NCI-H1092 (cell line): ENCODE measurements at places on chromosomes 2 and 18.

DNA sequence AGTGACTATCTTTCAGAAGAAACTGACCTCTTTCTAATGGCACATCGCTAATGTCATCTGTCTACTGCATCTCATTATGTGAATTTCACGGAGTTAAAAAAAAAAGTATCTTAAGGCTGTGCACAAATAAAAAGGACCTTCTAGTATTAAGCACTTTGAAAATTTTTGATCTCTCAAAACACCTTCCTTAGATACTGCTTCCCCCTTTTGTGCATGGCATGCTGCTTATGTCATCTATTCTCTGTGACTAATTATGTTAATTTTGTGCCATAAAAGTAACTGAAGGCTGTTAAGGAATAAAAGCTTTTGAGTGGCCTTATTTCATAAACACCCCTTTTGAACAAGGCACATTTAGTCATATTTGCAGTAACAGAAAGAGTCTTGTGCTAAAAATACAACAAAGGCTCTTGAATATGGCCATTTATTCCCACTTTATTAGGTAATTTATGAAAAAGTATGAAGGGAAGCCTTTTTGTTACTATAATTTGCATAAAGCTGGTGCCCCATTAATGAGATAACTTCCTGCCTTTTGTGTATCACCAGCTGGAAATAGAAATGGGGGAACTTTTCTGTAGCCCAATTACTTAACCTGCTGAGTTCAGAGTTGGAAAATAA, 1412.0 kb upstream of the ZEB2 start:
- no peak for DNase-seq

GRCh38 chr2:28452534-28453081, 43.3 kb upstream of the PLB1 start:
- no peak for DNase-seq

DNA sequence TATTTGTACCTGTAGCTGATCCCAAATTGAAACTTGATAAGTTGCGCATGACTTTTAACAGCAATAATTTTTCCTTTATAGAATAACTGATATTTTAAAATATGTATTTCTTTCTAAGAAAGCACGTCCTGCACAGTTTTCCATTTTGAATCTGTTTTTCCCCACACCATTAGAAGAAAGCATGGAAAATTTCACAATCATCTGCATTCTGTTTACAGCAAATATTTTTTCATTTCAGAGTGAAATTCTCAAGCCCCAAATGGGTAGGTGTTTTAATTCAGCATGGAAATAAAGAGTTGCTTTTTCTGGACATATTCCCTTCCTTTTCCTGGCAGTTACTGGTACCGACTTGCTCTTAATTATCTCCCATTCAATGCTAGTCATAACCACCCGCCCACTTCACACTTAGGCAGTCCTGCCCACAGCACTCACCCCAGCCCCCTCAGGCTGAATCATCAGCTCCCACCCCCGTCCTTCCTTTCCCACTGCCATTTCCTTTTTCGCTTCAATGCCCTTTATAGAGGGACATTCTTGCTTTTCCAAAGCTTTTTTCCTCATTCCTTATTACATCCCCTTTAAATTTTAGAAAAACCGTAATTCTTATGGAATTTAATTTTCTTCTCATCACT, 89.2 kb upstream of the GLS start:
- no peak for DNase-seq

DNA sequence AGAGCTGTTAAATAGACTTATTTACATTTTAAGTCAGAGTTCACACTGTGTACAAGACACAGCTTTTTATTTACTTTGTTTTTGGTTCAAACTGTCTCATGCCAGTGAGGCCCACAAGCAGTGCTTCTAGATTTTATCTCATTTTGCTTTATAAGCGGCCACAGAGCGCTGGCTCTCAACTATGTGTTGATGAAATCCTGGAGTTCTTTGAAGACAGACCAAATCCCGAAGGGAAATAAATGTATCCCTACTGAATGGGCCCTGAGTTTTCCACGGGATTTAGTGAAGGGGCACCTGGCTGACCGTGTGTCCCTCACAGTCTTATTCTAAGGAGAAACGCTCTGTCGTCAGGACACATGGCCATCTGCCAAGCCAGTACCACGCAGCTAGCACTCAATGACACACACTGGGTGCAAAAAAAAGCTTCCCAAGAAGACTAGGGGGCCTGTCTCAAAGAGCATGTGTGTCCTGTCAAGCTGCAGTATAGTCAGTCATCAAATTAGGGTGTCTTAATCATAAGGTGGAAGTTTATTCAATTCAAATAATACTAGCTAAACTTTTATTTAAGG, 23.4 kb downstream of the LYPD1 start:
- no peak for DNase-seq

- DNase-seq: no peak
These were observed 817.1 kb upstream of the FSHR start for GRCh38 chr2:49971453-49971852.

- DNase-seq: no peak
These were observed 947 bp downstream of the ZEB2 start for GRCh38 chr2:144518748-144519596.

GRCh38 chr18:8501044-8501443, 108.2 kb upstream of the RAB12 start:
- DNase-seq: peak; percentile 19

GRCh38 chr2:61632276-61633169, 94.4 kb upstream of the XPO1 start:
- no peak for DNase-seq

DNA sequence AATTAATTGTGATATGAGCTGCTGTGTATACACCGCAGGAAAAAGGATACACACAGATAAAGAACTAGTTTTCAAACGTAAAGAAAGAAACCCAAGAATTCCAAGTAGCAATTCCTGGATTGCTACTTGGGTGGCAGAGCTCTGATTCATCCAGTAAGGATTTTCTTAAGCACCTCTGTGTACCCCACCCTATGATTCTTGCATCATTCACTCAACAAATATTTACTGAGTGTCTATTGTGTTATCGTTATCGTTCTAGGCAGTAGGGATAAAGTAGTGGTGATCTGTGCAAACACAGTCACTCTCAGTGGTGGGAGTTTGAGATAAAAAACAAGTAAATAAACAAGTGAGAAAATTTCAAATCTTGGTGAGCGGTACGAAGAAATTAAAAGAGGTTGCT, 4.9 kb upstream of the TMEM200C start:
- DNase-seq: no peak

GRCh38 chr2:32945286-32945685, 1.5 kb upstream of the LTBP1 start:
- no peak for DNase-seq

GRCh38 chr2:219252900-219253752, at the start of gene TUBA4B:
TUBA4B (plus strand) TSS chr2:219253243; CDS start chr2:219253408, 165 bp downstream.
- no peak for DNase-seq

DNA sequence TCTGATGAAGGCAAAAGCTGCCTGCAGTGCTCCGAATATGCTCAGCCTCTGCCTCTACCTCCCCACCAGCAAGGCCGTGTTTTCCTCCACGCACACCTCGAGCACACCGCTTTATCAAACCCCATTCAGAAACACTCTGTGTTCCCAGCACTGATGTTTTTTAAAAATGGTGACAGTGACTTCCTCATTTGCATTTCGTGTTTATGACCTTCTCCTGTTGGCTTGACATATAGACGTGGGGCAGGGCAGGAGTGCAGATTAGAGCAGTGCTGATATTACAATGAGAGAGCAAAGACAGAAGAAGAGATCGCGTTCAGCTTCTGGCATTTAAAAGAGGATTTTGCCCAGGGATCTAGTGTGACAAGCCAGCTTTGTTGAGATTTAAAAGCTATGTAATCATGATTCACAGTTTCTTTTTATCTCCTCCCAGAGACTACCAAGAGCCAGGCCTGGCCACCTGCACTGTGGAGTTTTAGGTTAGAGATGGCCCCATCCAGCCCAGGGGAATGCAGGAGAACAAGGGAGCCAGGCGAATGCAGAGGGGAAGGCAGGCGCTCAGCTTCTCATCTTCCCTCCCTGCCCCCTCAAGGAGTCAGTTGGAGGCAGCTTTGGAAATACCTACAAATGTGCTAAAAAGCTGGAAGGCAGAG, 61.5 kb upstream of the NEDD4L start:
- DNase-seq: no peak

DNA sequence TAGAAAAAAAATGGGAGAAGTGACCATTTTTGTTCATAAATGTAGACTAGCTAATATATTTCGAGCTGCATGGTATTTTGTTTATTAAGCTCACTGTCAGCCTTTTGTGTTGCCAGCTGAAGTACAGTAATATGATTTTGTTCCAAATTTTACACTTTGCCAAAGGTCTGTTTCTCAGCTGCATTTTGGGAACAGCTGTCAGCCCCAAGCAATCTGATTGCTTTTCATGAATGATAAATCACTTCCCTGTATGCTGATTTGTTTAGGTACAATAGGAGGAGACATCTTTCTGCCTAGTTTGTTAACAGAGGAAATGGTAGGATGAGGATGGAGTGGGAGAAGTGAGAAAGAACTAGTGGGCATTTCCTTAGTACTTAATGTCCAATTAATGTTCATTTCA, 79.3 kb downstream of the NABP1 start:
- no peak for DNase-seq

DNA sequence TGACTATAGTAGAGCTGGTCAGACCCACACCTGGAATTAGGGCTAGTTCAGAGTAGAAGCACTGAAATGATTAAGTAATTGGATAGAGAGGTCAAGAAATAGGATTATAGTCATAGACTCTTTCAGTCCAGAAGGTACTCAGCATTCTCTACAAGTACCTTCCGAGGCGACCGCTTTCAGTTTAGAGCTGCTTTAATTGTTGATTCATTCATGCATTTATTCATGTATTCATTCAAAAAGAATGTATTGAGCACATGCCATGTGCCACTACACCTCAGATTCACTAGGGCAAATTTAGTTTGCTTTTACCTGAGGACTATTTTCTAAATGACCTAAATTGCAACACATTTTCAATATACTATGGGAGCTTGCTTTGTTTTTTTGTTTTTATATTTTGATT, 48.7 kb downstream of the CRIM1 start:
- no peak for DNase-seq

DNA sequence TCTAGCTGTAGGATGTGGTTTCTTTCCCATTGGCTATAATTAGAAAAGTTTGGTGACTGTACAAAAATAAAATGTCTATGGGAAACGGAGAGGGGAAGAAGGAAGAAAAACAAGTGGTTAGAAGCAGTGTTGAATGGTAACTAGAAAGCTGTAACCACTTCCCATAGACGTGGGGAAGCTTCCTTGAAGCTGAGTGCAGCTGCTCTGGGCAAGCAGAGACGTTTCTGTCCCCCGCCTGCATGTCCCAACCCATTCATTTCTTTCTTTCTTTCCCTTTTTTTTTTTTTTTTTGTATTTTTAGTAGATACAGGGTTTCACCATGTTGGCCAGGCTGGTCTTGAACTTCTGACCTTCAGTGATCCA, 367.8 kb upstream of the HS6ST1 start:
- no peak for DNase-seq

GRCh38 chr2:200777275-200777674, 34.4 kb upstream of the BZW1 start:
- no peak for DNase-seq

DNA sequence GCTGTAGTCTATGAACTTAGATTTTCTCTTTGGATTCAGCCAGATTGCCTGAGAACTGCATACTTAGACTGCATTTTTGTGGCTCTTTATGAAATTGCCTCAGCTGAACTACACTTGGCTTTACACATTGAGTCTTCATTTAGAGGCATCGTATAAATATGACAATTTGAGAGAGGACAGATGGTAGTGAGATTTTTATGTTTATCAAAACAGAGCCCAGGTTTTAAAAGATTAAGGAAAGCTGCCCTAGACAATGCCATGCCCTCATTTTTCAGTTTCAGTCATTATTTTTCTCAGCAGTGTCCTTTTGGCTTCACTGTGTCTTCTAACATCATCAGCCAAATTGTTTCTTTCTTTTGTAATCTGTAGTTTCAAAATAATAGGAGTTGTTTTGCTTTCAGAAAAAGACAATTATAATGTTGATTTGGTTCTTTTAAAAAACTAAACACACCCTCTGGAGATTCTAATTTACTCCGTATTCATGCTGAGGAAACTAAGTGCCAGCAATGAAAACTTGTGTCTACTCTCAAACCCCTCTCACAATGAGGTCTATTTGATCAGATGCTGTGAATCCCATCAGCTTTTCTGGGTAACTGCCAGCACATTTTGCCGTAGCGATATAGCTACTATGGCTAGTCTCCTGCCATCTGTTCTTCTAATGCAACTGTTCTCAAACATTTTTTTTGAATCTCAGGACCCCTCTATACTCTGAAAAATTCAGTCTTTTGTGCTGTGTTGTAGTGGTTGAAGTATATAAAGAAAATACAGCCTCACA, 46.2 kb downstream of the TWSG1 start:
- peak; percentile 88 for DNase-seq

DNA sequence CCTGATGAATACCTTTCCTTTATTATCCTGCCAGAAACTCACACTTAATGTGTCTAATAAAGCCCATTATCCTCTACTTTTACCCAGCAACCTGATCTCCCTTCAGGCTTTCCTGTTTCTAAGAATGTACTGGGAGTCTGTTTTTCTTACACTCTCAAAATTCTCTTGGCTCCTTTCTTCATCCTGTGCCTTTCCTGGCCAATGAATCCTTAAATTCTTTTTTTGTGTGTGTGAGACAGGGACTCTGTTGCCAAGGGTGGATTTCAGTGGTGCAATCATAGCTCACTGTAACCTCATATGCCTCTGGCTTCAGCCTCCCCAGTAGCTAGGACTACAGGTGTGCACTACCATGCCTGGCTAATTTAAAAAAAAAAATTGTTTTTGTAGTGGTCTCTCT, 72.7 kb downstream of the MAP2 start:
- no peak for DNase-seq
